ENCODE measurements at places on chromosomes 16 and 17.

DNA sequence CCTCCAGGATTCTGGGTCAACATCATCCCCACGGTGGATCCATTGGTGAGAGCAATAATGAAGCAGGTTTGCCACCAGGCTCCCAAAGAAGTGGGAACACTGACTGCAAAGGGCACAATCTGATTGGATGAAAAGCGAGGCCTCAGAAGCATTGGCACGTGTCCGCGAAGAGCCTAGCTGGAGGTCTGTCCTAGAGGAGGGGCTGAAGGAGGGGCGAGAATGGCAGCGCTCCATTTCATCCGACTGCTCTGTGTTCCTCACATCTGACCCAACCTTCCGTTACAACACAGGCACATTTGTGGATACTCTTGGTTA, 79.9 kb downstream of the MRC2 start:
- DNase-seq, result no peak

DNA sequence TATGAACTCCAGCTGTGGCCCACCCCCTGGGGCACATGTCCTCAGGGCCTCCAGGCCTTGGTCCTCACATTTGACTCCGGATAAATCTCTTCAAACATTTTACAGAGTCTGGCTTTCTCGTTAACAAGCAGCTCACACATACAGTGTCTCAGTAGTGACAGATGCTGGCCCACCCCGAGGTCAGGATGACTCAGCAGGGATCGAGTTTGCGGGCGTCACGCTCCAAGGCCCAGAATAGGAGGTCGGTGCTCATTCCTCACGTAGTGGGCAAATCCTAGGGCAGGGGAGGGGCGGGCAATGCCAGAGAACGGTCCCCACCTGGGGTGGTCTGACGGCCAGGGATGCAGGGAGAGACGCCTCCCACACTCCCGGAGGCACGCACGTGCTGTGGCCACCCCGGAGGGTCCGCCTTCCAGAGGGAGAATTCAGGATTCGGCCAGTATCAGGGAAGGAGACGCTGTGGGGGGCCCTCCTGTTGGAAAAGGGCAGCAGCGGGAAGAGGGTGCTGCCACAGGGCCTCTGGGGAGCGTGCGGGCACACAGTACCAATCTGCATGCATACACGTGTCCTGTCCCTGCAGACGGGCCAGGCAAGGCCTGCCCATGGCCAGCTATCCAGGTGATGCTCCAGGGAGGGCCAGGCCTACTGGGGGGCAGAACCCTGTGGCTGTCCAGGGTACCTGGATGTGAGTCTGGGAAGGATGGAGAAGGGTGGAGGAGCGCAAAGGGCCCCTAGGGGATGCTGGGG, 8.6 kb downstream of the SLC7A5 start:
- DNase-seq, result peak; percentile 75

GRCh38 chr17:27810902-27811557, 10.7 kb upstream of the NOS2 start:
- DNase-seq, result peak; percentile 10

DNA sequence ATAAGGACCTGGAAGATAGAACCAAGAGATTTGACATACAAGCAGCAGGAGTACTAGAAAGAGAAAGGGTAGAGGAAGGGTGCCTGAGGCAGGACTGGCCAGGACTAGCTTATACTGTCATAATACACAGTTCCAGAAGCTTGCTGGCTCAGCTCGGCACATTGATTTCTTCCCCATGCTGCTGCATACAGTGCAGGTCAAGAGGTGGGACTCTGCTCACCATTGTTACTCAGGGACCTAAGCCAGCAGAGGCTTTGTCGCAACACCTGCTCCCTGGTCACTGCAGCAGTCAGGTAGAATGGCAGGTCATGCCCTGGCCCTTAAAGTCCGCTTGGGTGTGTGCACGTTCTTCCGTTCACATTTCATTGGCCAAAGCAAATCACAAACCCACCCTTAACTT, 32.8 kb downstream of the LDHD start:
- no peak for DNase-seq

- DNase-seq, result no peak
Measured at GRCh38 chr17:44915321-44915726, at the start of gene GFAP. GFAP (minus strand) TSS chr17:44915500; CDS start chr17:44915486, 14 bp downstream.

DNA sequence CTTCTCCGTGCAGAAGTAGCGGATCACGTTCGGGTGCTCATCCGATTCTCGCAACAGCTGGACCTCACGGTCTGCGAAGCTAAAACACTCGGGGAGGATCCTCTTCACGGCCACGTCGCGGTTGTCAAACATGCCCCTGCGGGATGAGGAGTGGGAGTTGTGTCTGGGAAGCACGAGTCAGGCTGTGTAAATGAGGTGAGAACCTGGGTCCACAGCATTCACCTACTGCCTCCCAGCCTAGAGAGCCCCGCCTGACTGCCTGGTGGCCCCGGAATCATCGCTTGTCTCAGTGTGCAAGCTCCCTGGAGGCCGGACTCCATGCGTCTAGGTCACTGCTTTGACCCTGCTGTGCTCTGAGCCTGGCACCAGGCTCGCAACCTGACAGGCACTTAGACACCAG, 33.9 kb upstream of the ICAM2 start:
- DNase-seq, result no peak

- peak; percentile 86 for DNase-seq
Measured at GRCh38 chr17:66541461-66542128, 239.2 kb downstream of the PRKCA start.

DNA sequence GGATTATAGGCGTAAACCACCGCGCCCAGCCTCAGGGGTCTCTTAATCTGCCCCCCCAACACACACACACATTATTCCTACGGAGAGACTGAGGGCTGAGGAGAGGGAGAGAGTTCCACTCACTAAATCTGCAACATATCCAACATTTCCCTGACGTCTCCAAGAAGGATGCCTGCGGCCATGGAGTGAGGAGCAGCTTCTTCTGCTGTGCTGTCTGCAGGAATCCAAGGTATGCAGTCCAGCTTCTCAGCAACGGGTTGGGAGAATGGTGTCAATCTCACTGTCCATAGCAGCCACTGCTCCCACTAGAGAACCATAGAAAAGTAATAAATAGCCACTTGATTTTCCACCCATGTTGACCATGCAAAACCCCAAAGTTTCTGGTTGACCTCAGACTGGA, 5.1 kb upstream of the PLXDC1 start:
- peak; percentile 46 for DNase-seq

DNA sequence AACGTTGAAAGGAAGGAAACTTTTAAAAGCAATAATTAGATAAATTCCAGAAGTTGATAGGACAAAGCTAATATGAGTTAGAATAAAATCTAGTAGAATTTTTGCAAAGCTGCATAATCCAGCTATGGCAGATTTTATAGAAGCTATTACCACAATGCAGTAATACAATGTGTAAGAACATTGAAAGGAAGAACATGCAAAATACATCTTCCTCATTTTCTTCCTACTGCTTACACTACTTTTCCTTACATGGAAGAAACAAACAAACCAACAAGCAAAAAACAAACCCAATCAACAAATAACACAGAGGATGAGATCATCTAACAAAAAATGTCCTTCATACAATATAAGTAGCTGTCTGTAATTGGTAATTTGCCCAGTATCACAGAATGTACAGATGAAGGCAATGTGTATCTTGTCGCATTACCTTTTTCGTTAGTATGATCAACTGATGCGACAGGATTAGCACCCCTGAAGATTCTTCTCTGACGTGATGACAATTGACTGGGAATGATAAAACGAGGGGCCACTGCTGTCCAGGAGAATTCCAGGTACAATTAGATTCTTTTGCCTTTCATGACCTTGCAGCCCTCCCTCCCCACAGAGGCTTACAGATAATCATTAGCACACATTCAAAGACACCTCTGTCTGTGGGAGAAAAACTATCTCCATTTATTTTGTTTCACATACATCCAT, 21.2 kb upstream of the LRRC37A start:
- DNase-seq, result no peak

DNA sequence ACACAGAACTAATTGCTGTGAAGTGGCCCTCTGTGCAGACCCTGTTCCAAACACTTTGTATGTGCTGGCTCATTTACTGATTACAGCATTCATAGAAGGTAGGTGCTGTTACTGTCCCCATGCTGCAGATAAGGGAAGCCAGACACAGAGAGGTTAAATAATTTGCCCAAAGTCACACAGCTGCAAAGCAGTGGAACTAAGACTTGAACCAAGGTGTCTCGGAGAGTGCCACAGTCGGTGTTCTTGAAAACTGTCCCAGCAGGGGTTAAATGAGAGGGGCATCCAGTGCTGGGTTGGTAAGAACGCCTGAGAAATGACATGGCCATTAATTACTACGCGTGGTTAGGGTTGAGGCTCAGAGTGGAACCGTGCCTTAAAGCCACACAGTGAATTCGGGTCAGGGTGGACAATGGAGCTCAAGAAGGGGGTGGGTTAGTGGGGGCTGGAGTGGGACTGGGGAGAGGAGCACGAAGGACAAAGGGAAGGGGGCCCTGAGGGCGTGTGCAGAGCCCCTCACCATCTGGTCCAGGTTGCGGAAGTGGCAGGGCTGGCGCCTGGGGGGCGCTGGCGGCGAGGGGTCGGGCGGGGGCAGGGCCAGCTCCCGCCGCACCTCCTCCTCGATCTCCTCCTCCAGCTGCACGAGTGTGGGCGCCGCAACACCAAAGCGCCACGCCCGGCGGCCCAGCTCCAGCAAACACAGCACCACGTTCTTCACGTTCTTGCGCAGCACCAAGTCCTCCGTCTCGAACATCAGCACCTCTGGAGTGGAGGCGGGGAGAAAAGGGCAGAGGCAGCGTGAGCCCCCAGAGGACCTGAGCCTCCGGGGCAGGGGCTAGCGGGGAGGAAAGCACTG, 3.3 kb downstream of the GAS2L2 start:
- DNase-seq, result peak; percentile 37

DNA sequence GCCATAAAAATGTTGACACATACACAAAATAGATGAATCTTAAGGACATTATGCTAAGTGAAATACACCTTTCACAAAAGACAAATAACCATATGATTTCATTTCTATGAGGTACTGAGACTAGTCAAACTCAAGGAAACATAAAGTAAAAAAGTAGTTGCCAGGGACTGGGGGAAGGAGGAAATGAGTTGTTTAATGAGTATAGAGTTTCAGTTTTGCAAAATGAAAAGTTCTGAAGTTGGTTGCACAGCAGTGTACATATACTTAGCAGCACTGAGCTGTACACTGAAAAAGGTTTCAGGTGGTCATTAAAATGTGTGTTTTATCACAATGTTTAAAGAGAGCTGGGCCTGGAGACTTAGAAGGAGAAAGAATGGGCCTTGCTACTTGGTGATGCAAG, 4.7 kb upstream of the SLC13A2 start:
- no peak for DNase-seq

All from fibroblast of skin of back (primary cell).